ENCODE measurements at places on chromosomes 13 and 19.

- DNase-seq = no peak
These were observed 7.4 kb downstream of the RAP2A start for GRCh38 chr13:97441368-97441767.

DNA sequence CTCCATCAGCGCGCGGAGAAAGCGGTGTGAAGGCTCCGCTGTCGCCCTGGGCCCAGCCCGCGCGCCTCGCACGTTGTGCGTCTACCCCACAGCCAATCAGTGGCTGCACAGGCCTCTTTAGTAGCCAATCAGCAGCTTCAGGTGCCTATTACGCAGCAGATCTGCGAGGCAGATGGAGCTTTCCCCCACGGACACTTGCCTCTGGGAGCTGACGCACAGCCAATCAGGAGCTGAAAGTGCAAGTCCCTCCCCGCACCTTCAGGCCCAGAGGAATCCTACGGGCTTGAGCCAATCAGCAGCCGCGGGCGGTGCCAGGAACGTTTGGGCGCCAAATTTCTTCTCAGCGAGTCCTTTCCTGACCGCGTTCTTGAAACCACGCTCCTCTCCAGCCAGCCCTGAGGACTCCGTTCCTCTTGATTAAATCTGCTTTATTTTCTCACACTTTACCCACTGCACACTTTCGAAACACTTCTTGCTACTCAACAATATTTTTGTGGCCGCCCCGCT is 39.9 kb downstream of the SIGLEC7 start:
- peak; percentile 93 for DNase-seq

DNA sequence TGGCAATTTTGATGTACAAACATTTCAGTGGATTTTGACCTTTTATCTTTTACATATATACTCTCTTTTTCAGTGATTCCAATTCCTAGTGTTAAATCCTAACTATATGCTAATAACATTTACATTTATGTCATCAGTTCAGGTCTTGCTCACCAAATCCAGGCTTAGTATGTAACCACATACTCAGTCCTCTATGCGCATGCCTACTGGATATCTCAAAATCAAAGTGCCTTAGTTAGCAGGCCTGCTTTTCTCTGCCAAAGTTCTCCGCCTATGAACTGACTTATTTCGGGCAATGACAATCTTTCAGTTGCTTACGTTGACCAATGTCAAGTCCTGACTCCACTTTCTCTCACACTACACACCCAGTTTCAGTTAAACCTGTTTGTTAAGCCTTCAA is 478.5 kb upstream of the SLITRK1 start:
- DNase-seq = no peak

GRCh38 chr19:8612807-8613171 is 2.3 kb upstream of the ADAMTS10 start:
- no peak for DNase-seq

GRCh38 chr13:76307142-76307541 is 579.1 kb downstream of the KCTD12 start:
- DNase-seq = no peak

DNA sequence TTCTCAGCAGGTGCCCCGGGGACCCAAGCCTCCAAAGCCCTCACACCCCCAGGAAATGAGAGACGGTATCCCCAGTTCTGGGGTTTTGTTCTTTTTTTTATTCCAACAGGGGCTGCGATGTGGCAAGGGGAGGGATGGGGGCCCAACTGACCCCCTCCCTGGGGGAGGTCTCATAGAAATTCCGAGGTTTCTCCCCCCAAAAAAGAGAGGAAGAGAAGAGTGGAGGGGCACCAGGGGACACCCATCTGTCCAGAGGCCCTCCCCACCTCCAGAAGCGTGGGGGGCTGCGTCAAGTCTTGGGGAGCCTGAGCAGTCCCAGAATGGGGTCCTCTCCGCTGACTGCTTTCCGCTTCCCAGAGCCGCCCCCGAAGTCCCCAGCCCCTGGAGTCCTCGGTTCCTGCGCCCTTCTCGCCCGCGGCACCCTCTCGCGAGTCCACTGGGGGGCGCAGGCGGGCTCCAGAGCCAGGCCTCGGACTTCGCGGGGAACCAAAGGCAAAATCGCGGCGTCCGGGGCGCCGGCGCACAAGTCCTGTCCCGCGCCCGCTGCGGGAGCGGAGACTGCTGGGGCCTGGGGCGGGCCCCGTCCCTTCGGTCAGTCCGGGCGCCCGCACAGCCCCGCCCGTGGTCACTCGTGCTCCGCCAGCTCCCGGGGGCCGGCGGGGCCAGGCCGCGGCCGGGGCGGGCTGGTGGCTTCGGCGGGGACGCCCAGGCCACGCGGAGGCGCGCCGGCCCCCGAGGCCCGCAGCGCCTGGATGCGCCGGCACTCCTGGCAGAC is 4.4 kb upstream of the ATP1A3 start:
- peak; percentile 94 for DNase-seq

GRCh38 chr13:80259159-80259558 is 81.8 kb downstream of the SPRY2 start:
- no peak for DNase-seq

DNA sequence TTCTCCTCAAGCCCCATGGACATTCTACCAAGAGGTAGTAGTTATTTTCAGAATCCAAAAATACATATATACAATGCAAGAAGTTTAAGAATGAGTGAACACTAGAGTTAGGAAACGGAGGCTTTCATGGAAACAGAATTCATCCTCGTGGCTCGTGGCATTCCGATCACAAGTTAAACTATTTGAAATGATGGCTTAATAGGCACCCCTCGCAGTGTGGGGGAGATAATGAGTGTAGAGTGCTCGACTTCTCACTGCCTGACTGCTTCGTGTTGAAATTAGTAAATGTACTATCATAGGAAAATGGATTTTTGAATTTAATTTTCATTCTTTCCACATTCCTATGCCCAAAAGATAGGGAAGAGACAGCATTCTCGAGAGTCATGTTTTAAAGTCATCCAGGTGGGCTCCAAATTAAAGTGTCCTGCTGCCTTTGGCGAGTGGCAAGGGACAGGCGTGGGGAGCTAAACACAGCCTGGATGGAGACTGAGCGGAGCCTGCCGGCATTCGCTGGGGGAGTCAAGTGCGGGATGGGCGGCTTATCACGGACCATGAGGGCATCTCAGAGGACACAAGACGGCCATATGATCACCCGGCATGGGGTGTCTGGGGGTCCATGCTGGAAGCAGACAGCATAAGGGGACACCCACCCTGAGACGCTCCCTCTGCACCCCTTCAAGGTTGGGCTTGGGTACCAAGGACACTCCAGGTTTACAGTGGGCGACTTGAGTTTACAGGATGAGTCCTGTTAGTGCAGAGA is 165.2 kb downstream of the TEX29 start:
- no peak for DNase-seq

GRCh38 chr13:79090552-79091124 is 315.4 kb downstream of the RBM26 start:
- DNase-seq = peak; percentile 23

GRCh38 chr13:48528720-48529119 is 4.2 kb downstream of the RCBTB2 start:
- no peak for DNase-seq

DNA sequence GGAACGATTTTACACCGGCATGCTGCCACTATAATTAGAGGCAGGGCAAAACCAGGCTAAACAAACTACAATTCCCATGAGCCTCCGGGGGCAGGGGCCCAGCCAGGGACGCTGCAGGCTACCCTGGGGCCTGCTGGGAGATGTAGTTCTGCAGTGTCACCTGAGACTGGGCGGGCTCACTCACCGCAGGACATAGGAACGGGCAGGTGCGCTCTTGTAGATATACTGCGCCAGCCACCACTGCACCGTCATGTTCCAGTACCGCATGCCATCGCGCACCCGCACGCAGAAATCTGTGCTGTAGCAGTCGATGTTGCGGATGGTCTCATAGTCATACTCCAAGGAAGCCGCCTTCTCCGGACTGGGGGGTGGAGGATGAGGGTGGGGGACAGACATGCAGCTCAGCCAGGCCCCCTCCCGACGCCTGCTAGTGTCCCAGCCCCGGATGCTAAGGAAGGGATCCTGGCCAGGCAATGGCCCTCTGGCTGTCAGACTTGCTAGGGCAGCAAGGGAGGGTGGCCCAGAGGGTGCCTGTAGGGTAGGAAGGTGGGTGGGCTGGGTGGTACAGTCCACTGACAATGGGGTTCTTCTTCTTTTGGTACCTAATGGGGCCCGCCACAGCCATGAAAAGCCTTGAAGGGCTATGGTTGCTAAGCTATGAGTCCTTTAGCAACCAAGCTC is 5.8 kb upstream of the TMC4 start:
- peak; percentile 91 for DNase-seq

DNA sequence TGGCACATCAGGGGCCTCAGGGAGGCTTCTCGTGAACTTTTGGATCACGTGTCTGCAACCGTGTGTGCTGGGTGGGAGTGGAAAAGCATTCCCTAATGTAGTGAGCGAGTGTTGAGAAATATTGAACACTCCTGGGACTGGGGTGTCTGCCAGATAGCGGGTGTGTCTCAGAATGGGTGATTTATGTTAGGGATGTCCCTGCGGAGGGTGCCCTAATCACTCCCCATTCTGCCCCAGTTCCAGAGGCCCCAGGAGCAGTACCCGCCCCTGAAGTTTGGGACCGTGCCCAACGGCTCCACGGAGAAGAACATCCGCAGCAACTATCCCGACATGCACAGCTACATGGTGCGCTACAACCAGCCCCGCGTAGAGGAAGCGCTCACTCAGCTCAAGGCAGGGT is 24.2 kb upstream of the GRWD1 start:
- no peak for DNase-seq

- DNase-seq = no peak
These were observed 10.0 kb upstream of the CYP4F22 start for GRCh38 chr19:15498156-15498858.

- no peak for DNase-seq
These were observed 454.5 kb downstream of the SUCLA2 start for GRCh38 chr13:47546391-47547225.

GRCh38 chr13:52600666-52601065 is 41.6 kb upstream of the HNRNPA1L2 start:
- DNase-seq = no peak

GRCh38 chr13:108752276-108752675 is 122.9 kb downstream of the MYO16 start:
- DNase-seq = no peak

- DNase-seq = peak; percentile 85
These were observed at the start of gene CLDN10 for GRCh38 chr13:95552539-95553441. Gene CLDN10, plus strand, starts transcription at chr13:95552720. Its CDS starts 34 bp downstream, at chr13:95552754.

- peak; percentile 45 for DNase-seq
These were observed 1.9 kb downstream of the RETN start for GRCh38 chr19:7670790-7671189.

- no peak for DNase-seq
These were observed 70.2 kb downstream of the SOX1 start for GRCh38 chr13:112137144-112137543.

GRCh38 chr19:1998712-1999708 is 16.5 kb downstream of the BTBD2 start:
- DNase-seq = no peak

DNA sequence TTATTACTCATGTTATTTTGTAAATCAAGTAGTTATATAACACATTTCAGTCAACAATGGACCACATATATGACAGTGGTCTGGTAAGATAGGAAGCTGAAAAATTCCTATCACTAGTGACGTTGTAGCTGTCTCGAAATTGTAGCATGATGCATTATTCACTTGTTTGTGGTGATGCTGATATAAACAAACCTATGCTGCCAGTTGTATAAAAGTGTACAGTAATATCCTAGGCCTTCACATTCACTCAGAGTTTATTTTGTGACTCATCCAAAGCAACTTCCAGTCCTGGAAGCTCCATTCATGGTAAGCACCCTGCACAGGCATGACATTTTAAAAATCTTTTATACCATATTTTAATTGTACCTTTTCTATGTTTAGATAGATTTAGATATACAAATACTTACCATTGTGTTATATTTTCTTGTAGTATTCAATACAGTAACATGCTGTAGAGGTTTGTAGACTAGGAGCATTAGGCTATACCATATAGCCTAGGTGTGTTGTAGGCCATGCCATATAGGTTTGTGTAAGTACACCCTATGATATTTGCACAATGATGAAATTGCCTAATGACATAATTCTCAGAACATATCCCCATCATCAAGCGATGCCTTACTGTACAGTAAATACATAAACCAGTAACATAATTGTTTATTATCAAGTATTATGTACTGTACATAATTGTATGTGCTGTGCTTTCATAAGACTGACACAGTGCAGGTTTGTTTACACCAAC is 49.3 kb downstream of the IFT88 start:
- DNase-seq = no peak

- DNase-seq = no peak
These were observed 14.7 kb downstream of the REXO1 start for GRCh38 chr19:1833540-1833939.

- peak; percentile 91 for DNase-seq
These were observed 14.4 kb downstream of the CAPN12 start for GRCh38 chr19:38729653-38730469.

GRCh38 chr13:23766283-23766682 is 122.9 kb downstream of the MIPEP start:
- no peak for DNase-seq

- no peak for DNase-seq
These were observed 268.2 kb downstream of the SHISA2 start for GRCh38 chr13:25783601-25784024.

GRCh38 chr13:28744656-28745055 is 25.9 kb upstream of the SLC46A3 start:
- no peak for DNase-seq

DNA sequence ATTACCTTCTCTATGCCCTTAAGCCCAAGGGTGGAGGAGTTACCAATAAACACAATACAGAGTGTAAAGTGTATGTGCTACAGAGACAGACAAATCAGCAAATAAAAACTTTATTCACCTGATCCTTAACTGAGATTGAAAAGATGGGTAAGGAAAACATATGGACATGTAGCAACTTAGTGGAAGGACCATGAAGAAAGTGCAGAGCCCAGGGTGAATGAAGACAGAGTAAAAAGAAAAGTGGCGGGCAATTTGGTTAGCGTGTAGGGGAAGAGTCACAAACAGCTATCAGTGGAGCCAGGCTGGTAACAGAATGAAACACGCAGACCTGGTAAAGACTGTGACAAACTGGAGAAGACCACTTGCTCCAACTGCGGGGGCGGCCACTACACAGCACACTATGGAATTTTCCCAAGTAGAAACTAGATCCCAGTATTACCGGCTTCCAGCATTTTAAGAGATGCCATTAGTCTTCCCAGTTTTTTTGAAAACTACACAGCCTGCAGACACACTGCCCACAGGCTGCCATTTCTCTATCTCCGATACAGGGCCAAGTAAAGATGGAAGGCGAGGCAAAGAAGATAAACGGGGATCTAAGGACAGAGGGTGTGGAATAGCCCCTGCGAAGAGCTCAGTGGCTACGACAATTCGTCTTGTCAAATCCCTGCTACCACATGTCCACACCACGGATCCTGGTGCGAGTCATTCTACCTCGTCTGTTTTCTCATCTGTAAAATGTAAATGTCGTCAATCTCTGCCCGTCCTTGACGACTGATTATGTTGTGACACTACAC is 1.2 kb downstream of the UQCRFS1 start:
- DNase-seq = peak; percentile 20

- DNase-seq = peak; percentile 77
These were observed at the start of gene GIPR for GRCh38 chr19:45667620-45668341. Gene GIPR, plus strand, starts transcription at chr19:45668221. Its CDS starts 1,300 bp downstream, at chr19:45669521.

DNA sequence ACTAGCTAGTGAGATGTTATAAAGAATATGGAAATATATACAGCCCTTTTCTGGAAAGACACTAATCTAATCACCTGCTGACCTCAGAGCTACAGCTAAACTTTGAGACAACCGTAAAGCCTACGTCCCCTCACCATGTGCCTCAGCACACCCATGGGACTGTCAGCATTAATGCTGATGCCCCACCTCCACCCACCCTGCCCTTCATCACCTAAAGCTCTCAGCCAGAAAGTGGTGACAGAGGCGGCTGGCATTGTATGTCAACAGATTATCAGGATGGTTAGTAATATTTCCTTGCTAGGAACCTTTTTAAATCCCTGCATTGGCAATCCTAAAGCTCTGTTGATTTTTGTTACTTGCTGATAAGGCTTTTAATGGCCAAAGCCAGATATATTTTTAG is 1177.9 kb downstream of the DIAPH3 start:
- no peak for DNase-seq
